ENCODE measurements at places on chromosomes 7 and 10.

- DNase-seq, result no peak
Observed at GRCh38 chr10:62233356-62234076, 35.1 kb downstream of the RTKN2 start.

DNA sequence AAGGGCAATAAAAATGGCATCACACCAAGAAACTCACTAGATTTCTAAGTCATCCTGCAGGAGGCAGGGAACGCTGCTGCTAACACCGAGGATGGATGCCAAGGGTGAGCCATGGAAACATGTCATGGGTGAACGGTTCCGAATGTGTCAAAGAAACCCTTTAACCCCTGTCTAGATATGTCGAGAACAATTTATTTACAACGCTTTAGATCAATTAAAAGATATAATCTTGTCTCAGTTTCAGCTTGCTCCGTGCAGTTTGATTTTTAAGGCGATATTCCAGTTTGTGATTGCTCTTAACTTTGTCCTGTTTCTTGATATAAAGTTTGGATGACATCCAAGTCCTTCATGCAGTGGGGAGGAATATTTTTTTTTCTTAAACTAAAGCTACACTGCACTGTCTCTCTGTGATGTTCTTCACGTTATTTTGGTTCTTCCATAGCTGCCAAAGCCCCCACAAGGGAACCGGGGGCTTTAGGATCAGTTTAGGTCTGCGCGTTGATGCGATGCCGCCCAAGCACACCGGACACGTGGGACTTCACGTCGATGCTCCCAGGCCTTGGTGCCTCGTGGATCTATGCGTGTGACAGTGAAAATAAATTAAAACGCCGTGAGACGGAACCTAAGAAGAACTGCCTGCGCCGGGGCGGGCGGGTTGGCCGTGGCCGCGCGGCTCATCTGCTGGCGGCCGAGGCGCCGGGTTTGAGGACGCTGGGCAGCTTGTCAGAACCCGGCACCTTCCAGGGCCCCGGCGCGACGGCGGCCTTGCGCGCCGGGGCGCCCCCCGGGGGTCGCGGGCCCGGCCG lies 220.3 kb downstream of the PHTF2 start:
- DNase-seq, result peak; percentile 45

GRCh38 chr10:104014176-104014575 lies 47.2 kb downstream of the SLK start:
- DNase-seq, result no peak

DNA sequence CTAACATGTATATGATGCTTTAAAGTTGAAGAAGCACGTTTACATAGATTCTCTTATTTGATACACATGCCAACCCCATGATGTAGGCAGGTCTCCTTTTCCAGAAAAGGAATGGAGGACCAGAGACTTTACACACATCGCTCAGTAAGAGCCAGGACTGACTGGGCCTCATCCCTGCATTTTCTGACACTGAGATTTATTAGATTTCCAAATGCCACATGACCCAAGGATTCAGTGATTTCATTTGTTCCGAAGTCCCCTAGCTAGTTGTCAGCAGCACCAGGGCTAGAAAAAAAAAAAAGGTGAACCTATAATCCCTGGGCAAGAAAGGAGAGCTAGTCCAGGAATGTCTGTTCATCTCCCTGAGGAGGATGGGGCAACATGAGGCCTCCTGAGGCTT lies 143.3 kb upstream of the AGK start:
- DNase-seq, result no peak

GRCh38 chr7:3559278-3559677 lies 258.2 kb downstream of the SDK1 start:
- peak; percentile 91 for DNase-seq

GRCh38 chr10:118482393-118483331 lies 112.8 kb downstream of the PRLHR start:
- DNase-seq, result no peak

DNA sequence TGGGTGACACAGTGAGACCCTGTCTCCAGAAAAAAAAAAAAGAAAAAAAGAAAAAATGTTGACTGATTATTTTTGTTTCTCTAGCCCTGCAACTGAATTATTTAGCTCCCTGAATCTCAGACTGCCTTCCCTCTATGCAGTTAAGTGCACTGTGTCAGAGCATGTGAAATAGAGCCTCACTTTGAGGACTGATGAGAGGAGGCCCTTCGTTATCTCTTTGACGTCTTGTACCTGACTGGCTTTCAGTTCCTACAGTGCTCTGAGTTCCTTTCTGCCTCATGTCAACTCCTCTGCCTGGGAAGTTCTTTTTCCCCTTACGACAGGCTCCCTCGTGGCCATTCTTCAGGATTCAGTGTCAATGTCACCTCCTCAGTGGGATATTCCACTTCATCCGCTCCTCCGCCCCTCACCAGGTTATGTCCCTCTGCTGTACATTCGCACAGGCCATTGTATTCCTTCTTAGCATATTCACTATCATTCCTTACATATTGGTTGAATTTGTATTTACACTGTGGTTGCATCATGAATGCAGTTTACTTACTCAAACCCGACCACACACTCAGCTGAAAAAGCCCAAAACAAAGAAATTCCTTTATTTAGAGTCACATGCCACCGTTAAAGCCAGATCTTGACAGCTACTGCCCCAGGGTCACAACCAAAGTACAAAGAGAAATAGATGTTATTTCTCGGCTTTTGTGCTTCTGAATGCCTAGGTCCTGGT lies 18.1 kb upstream of the CAMK2G start:
- DNase-seq, result peak; percentile 64

DNA sequence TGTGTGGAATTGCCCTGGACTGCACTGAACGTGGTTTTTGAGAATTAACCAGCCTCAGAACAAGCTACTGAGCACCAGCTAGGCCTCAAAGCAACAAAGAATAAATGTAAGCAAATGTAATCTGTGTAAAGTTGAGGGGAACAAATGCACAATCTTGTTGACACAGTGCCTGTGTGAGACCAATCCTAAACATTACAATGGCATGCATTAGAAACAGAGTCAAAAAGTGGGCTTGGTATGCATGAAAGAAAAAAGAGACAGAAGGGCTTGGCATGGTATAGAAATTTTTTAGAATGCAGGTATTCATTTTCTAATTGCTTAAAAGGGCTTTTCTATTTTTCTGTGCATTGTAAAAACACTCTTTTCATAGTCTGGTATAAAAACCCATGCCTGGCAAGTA lies 224.3 kb downstream of the POU6F2 start:
- no peak for DNase-seq

GRCh38 chr10:130171196-130171595 lies 35.0 kb downstream of the GLRX3 start:
- no peak for DNase-seq

GRCh38 chr10:122485670-122486069 lies 24.3 kb downstream of the HTRA1 start:
- DNase-seq, result no peak

DNA sequence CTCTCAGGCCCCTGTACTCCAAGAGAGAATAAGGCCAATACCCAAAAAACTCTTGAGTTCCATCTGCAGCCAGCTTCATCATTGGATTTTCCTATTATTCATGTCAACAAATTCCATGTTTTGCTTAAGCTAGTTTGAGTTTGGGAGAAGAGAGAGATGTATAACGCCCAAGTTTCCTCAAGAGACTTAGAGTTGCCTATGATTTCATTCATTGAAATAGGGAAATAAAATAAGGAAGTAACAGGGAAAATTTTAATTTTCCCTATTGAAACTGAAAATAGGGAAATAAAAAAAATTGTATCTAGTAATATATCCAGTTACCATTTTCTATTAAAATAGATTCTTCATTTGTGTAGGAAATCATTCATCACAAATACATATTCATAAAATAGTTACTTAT lies 66.5 kb upstream of the SVIL start:
- DNase-seq, result no peak

GRCh38 chr7:91251877-91252276 lies 12.4 kb upstream of the FZD1 start:
- no peak for DNase-seq

GRCh38 chr10:24351961-24352360 lies 143.0 kb downstream of the KIAA1217 start:
- DNase-seq, result peak; percentile 60

GRCh38 chr10:125448596-125448995 lies 234.4 kb downstream of the TEX36 start:
- no peak for DNase-seq

- DNase-seq, result no peak
Observed at GRCh38 chr10:5252177-5253037, 55.8 kb downstream of the AKR1C4 start.

DNA sequence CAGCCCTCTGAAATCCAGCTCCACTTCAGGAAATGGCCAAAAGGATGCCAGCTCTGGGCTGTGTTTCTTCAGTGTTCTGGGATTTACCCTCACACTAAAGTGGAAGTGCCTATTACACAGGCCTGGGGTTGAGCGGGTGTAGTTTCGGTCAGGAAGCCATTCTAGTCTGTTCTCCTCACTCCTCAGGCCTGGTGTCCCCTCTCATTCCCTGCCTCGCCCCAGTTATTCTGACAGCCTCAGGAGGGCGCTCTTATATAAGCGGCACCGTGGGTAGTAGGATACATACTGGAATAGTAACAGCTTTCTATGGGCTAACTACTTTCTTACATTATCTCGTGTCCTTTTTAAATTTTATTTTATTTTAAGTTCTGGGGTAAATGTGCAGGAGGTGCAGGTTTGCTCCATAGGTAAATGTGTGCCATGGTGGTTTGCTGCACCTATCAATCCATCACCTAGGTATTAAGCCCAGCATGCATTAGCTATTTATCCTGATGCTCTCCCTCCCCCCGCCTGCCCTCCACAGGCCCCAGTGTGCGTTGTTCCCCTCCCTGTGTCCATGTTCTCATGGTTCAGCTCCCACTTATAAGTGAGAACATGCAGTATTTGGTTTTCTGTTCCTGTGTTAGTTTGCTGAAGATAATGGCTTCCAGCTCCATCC lies 12.2 kb upstream of the LGI1 start:
- peak; percentile 16 for DNase-seq

- no peak for DNase-seq
Observed at GRCh38 chr7:25454020-25454419, 225.7 kb upstream of the NPVF start.

DNA sequence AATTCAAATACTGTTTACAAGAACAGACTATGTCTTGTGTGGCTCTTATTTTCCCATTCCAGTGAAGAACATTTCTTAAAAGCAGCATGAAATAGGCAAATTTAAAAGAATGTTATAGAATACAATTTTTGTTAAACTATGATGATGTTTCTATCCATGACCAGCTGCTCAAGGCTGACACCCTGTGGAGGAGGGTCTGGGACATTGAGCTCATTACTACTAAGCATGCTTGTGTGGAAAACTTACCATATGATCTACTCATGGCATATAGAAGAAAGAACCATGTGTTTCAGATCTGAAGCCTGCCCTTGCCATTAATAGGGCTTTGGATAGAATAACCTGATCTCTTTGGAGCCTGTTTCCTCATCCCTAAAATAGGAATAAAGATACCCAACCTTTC lies 125.0 kb downstream of the FOXP2 start:
- DNase-seq, result peak; percentile 40

DNA sequence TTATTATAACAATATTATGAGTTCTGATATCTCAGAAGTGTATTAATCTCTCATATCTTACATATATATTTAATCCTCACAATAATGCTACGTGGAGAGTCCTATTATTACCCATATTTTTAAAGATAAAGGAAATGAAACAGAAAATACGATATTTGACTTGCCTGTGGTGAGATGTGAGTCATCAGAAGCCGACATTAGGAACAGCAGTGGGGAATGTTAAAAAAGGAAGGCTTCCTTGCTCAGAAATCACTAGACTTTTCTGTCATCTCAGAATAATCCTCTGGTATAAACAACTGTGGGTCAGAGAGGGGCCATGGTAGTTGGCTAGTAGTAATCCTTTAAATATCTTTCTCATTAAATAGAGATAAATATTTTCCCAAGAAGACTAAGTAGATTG lies 402.3 kb upstream of the PCDH15 start:
- DNase-seq, result peak; percentile 19

- no peak for DNase-seq
Observed at GRCh38 chr10:22674573-22674930, 39.8 kb downstream of the PIP4K2A start.

DNA sequence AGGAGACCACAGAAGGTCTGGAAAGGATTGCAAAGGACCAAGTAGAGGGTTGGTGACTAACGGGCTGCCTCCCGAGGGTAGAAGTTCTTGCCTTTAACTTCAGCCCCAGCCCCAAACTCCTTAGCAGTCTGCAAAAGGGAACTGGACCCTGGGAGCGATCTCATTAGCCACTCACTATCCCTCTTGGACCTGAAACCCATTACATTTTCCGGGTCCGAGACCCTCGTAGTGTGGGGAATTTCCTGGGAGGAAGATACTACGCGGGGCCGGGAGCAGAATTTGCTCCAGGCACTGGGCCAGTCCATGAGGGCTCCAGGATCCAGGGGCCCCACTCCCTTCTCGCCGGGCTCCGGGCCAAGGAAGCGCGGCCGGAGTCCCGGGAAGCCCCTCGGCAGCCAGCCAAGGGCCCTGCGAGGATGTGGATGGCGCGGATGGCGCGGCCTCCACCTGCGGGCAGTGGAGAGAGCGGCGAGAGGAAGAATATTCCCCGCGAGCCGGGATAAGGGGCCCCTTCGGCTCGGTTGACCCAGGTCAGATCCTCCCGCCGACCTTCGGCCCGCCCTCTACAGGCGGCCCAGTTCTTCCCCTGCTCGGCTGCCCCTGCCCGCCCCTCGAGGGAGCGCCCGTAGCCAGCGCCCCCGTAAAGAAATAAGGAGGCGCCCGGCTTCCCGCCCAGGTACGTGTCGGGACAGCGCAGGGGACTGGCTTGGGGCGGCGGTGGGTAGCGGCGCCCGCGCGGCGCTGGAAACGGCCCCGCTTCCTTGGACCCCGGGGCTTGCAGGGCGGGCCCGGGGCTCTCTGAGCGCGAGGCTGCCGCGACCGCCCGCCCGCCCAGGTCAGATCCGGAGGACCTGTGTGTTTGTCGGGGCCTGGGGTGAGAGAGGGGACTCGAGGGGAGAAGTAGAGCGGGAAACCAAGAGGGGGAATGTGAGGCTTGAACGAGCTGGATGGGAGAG lies at the start of gene MYO3A:
MYO3A (plus strand) TSS at position 577 of the 956 bp plus-strand sequence. CDS start 17,882 bp downstream, outside the sequence.
- DNase-seq, result no peak

DNA sequence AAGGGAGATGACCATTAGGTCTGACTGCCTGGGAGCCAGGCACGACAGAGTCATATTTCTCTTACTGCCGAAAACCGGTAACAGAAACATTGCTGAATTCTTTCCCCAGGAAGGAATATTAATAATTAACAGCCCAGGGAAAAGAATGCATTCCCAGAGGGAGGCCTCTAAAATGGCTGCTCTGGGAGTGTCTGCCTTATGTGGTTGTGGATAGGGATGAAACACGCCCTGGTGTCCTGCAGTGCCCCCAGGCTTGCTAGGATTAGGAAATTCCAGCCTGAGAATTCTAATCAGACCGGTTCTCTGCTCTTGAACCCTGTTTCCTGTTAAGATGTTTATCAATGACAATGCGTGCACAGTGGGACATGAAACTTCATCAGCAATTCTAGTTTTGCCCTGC lies 226.7 kb downstream of the GPAM start:
- no peak for DNase-seq
